Mucosa of descending colon (tissue), 3 donors: ENCODE measurements at places on chromosomes 3 and 15. TPM values are rescaled to one million over a fixed set of nuclear protein-coding genes. Genes with fewer than 3 reads are reported as not detected.

The FOXB1 gene
- total RNA-seq, result not detected

The DAPK2 gene
- 32.0 TPM for total RNA-seq

The CD200 gene
- 6.4 TPM for total RNA-seq

The DUOX1 gene
- 0.70 TPM for total RNA-seq

The ADPRH gene
- 2.7 TPM for total RNA-seq

The CCDC12 gene
- 59.2 TPM for total RNA-seq

The PLA2G4B gene
- 9.7 TPM for total RNA-seq

The GP9 gene
- total RNA-seq, result not detected

- no peak for DNase-seq
These were observed 72.7 kb upstream of the SNRK start for GRCh38 chr3:43213631-43214030.

GRCh38 chr3:25831578-25831977, 41.7 kb downstream of the OXSM start:
- no peak for DNase-seq

GRCh38 chr15:79804838-79805237, 92.0 kb downstream of the MTHFS start:
- no peak for DNase-seq

DNA sequence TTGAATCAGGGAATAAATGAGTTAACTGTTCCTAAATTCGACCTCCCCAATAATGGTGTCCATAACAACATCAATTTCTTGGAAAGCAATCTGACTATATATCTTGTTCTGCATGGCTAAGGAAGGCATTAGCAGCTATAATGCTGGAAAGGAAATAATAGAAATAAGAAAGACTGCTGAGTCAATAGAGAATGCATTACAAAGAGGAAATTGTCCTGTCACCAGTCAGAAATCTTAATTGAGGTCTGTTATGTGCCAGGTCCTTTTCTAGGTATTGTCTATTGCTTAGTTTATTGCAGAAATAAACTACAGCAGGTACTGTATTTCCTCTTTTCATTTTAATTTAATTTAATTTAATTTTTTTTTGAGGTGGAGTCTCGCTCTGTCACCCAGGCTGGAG, 5.9 kb upstream of the PPP1R2 start:
- no peak for DNase-seq

DNA sequence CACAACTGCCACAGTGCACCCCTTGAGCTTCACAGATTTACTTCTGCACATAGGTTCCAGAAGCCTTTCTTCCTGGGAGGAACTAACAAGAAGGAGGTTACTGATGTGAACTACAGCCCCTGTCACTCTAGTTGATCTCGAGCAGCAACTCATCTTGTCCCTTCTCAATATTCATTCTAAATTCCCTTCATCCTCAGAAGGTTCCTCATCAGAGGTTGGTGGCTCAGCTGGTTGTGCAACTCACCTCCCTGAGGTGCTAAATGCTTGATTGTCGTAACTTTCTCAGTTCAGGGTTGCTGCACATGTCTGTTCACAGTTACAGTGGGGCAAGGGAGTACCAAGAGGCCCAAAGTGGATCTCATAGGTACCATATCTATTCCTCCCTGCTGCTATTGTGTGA, 5.7 kb upstream of the A4GNT start:
- no peak for DNase-seq

GRCh38 chr3:131962982-131963381, 71.8 kb downstream of the CPNE4 start:
- no peak for DNase-seq

- DNase-seq, result no peak
These were observed 118.3 kb downstream of the PROS1 start for GRCh38 chr3:93855401-93855800.

- no peak for DNase-seq
These were observed 535.1 kb downstream of the NLGN1 start for GRCh38 chr3:173932624-173933023.

GRCh38 chr3:17581421-17582080, 160.9 kb downstream of the TBC1D5 start:
- no peak for DNase-seq

DNA sequence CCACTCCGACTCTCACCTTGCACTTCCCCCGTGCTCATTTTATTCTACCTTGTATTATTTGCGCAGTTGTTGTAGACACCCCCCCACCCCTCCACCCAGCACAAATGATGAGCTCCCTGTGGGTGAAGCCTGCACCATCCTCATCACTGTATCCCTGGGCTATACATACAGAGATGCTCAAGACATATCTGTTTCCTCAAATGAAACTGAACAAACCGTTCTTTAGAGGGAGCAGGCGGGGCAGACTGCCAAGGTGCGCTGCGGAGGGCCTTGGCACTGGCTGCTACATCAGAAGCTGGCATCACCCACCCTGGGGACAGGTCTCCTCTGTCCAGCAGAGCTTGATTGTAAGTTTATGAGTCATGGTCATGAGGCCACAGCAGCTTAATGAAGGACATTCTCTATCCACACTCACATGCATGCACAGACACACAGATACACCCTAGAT, 29.0 kb downstream of the ADCY5 start:
- DNase-seq, result no peak

DNA sequence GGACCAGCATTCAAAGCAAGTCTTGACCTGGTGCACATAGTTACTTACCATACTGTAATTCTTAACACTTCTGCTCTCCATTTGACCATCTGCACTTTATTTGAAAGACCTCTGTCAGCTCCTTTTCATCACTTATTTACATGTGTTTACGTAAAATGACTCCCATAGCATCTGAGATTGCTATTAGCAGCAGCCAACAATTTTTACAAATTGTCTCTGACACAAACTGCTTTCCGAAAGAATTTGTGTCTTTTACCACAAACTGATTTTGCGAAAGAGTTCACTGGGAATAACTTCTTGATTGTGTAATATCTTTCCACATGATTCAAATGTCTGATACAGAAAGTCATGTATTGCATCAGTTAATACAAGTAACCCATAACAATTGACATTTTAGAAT, 144.1 kb upstream of the PEX5L start:
- DNase-seq, result no peak

DNA sequence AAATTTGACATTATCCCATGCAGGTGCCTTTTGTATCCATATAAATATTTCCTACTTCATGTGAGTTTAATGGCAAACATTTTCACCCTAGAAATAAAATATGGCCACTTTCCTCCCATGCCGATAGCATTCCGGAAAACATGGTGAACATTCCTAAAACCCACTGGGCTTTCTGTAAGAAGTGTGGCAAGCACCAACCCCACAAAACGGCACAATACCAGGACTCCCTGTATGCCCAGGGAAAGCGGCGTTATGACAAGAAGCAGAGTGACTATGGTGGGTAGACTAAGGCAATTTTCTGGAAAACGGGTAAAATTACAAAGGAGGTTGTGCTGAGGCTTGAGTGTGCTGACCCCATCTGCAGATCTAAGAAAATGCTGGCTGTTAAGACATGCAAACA, 7.6 kb downstream of the ANXA2 start:
- no peak for DNase-seq

DNA sequence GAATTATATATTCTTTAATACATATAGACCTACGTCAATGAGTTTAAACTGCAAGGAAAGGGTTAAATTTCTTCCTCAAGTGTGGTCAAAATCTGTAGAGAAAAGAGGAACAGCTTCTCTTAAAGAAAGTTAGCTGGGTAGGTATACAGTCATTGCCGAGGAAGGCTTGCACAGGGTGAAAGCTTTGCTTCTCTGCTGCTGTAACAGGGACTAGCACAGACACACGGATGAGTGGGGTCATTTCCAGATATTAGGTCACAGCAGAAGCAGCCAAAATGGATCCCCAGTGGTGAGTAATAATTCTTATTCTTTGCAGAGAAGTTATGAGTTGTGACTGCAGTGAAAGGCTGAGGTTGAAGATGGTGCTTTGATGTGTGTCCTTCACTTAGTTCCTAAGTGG, at the start of gene CD86:
Gene CD86 (plus strand): TSS at position 148 of the 400 bp plus-strand sequence. CDS start 128 bp downstream, at position 276.
- no peak for DNase-seq
